Hippocampal formation (tissue), 2 donors: ENCODE measurements at places on chromosomes 13 and 19.

DNA sequence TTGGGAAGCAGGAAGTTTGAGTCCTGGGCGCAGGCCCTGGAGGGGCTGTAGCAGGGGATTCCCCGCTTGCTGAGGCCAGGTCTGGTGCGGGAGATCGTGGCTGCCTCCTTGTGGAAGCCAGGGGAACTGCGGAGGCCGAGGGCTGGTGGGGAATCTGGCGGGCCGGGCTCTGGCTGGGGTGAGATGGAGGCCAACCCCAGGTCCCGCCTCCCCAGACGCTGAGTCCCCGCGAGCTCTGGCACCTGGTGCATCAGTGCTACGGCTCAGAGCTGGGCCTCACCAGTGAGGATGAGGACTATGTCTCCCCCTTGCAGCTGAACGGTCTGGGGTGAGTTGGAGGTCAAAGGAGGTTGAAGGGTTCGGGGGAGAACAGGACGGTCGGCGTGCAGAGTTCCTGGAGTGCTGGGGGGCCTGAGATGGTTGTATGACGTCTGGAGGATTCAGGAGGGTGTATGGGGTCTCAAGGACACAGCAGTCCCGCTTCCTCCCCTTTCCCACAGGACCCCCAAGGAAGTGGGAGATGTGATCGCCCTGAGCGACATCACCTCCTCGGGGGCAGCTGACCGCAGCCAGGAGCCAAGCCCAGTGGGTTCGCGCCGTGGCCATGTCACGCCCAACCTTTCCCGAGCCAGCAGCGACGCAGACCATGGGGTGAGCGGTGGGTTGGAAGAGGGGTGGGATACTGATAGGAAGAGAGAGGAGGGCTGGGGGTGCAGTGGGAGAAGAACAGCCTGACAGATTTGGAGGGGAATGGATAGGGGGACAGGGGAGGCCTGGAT lies 13.1 kb downstream of the GRAMD1A start:
- no peak for DNase-seq

- no peak for DNase-seq
Measured at GRCh38 chr19:39568604-39569003, 28.6 kb upstream of the EID2 start.

DNA sequence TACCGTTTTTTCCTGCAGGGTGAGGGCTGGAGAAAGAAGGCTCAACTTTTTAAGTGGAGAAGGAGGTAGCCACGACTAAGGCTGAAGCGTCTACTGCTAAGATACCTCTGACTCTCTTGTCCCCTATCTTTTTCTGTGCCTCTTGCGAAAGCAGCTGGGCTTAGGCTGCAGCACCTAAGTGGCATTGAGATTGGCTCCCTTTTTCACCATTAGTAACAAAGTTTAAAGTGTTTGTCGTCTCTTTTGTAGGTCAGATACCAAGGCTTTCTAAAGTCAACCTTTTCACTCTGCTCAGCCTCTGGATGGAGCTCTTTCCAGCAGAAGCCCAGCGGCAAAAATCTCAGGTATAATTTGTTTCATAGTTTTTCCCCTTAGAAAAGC lies 887 bp downstream of the CDADC1 start:
- DNase-seq = no peak

DNA sequence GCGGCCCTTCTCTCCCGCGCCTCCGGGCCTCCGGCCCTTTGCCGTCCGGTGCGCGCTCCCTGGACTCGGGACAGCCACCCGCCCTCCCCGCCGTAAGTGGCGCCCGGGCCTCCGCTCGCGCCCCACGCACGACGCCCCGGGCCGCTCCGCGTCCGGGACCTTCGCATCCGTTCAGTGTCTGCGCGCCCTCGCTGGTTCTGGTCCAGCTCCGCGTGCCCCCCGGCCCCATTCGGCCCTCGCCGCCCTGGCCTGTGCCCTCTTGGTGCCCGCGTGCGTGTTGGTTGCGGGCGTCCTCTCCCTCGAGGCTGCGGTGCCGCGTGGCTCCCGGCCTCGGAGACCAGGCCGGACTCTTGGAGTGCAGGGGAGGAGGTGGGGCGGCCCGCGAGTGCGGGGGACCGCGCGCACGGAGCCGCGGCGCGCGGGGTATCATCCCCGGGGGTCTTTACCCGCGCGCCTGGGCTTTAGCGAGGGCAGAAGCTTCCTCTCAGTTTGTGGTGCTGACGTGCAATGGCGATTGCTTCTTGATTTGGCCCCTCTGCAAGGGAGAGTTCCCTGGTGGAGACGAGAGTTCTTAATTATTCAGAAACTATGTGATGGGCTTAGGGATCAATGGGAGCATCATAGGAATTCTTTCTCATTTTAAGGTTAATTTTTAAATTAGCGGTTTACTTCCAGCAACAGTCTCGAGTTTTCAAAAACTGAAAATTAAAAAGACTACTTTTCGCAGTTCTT lies 757 bp downstream of the WASF3 start:
- DNase-seq = no peak

DNA sequence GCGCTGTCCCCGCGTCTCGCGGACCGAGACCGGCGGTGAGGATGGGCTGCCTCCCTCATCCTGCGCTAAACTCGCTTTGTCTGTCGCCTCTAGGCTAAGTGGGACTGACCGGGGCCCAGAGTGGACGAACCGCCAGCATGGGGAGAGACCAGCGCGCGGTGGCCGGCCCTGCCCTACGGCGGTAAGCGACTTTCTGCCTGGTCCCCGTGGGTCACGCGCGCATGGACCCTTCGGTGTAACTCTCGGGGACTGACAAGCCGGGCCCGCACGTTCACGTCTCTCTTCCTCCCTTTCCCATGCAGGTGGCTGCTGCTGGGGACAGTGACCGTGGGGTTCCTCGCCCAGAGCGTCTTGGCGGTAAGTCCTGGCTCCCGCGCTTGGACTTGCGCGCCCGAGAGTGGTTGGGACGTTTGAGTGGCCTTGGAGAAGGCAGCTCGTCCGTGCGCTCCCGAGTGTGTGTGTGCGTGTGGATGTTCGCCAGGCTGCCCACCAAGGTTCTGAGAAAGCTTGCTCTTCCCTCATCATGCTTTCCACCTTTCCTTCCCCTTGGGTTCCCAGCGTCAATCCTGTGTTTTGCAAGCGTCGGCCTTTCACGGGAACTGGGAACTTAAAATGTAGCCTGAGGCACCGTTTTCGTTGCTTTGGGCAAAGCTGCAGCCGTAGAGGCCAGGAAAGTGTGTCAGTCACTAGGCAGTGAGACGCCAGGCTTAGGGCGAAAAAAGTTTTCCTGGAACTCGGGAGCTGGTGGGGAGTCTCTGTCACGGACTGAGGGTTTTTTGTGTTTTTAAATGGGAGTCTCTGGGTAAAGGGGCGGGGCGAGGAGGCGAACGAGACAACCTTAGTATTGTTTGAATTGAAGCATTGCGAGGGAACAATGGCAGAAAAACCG lies 927 bp downstream of the COL4A2 start:
- DNase-seq = no peak

- DNase-seq = no peak
Measured at GRCh38 chr13:65836066-65836465, 1394.1 kb downstream of the PCDH9 start.

- DNase-seq = no peak
Measured at GRCh38 chr13:58960888-58961287, 1202.8 kb downstream of the DIAPH3 start.

DNA sequence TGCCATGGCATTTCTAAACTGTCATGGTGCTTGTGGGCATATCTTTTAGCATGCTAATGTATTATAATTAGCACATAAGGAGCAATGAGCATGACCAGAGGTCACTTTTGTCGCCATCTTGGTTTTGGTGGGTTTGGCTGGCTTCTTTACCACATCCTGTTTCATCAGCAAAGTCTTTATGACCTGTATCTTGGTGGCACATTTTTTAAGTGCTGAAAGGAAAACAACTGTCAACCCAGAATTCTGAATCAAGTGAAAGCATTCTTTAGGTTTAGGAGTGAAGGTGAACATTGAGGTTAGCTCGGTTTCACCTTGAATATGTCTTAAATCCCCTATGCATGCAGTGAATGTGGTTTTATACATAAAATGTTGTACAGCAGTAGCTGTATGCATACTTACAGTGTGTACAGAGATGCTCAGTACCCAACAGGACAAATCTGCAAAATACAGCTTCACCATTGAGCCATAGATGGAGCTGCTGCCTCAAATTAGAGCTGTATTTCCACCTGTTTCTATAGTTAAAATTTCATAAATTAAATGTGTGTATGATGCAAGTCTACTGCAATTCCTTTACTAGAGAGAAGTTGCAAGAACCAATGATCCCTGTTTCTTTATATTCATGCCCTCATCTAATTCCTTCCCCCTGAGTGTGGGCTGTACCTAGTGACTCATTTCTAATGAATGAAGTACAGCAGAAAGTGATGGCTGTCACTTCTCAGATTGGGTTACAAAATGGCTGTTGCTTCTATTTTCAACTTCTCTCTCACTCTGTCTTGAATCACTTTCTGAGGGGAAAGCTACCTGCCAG lies 25.2 kb upstream of the IGSF23 start:
- no peak for DNase-seq

DNA sequence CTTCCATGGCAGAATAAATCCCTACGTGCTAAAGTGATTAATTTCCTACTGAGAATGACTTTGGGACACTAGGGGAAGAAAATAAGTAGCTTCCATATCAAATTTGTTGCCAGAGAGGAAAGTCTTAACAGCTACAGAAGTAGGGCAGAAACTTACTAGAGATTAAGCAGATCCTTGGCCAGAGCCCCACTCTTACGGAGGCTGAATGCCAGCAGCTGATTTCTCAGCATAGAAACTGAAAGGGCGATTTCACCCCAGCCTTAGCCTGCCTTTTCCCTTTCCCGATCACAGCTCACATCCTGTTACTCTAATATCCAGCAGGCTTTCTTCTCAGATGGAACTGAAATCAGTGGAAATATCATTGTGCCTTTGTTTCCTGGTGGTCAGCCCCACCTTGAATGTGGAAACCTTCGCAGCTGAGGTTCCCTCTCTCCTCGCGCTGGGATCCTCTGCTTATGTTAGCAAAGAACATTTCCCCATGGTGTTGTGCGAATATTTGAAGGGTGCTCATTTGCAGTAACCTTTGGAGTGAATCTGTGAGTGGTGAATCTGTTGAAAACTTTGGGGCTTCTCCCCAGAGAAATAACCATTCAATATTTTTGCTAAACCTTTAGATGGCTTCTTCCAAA lies 8.4 kb downstream of the FAM124A start:
- DNase-seq = peak; percentile 56

GRCh38 chr13:52053460-52053859 lies 29.0 kb downstream of the UTP14C start:
- DNase-seq = no peak

- DNase-seq = no peak
Measured at GRCh38 chr19:29842471-29843179, 30.8 kb downstream of the CCNE1 start.

GRCh38 chr13:27919659-27919933 lies 204 bp upstream of the PDX1 start:
- no peak for DNase-seq

- peak; percentile 51 for DNase-seq
Measured at GRCh38 chr19:940591-941291, 14.9 kb downstream of the ARID3A start.

GRCh38 chr13:98657506-98658085 lies 80.7 kb upstream of the STK24 start:
- DNase-seq = no peak
